ENCODE measurements at places on chromosomes 13 and 19. TPM values are rescaled to one million over a fixed set of nuclear protein-coding genes. Genes with fewer than 3 reads are reported as not detected.

GRCh38 chr13:29903543-29903942 lies 53.1 kb upstream of the UBL3 start:
- no peak for DNase-seq

GRCh38 chr19:38922482-38922881 lies 8.1 kb downstream of the SARS2 start:
- no peak for DNase-seq

- no peak for DNase-seq
These were observed 624 bp downstream of the SAFB start for GRCh38 chr19:5623397-5624017.

GRCh38 chr13:100826441-100826840 lies 151.8 kb upstream of the TMTC4 start:
- no peak for DNase-seq

- DNase-seq, result no peak
These were observed 146.6 kb downstream of the RGCC start for GRCh38 chr13:41603917-41604316.

- no peak for DNase-seq
These were observed 140.9 kb upstream of the MAB21L1 start for GRCh38 chr13:35617420-35617819.

DNA sequence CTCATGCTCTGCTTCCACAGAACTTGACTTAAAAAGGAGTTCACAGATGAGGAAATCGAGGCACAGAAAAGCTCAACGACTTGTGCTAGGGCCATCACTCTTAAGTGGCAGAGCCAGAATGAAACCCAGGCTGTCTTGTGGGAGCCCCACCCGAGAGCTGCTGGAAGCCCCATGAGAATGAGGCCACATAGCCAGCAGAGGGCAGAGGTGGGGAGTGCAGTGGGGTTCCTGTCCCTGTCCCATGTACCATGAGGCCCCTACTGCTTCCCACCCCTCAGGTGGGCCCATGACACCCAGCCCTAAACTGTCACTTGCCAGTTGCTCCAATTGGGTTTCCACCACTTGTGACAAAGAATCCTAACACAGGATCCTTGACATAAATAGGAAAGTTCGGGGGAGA lies 175.9 kb downstream of the IRS2 start:
- DNase-seq, result no peak

LRRC63 gene
- 1.7 TPM for total RNA-seq

OR7C1 gene
- not detected for total RNA-seq

Data from cerebellum (tissue), 4 donors.